NCI-H1417 (cell line): ENCODE measurements at places on chromosomes 16 and 17.
A peak's percentile ranks its signal among the peaks of the same experiment; 100 is the strongest.

DNA sequence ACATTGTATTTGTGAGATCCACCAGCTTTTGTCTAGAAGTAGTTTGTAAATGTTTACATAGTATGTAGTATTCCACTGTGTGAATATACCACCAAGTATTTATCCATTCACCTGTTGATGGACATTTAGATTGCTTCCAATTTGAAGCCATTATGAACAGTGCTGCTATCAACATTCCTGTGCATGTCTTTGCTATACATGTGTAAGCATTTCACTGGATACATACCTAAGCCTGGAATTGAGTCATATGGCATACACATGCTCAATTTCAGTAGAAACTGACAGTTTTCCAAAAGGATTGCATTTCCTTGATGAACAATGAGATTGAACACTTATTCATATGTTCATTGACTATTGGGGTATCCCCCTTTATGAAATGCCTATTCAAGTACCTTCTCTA lies 540.6 kb upstream of the SOX9 start:
- no peak for DNase-seq

GRCh38 chr17:1180958-1181752 lies 1.4 kb upstream of the ABR start:
- DNase-seq: peak; percentile 19

DNA sequence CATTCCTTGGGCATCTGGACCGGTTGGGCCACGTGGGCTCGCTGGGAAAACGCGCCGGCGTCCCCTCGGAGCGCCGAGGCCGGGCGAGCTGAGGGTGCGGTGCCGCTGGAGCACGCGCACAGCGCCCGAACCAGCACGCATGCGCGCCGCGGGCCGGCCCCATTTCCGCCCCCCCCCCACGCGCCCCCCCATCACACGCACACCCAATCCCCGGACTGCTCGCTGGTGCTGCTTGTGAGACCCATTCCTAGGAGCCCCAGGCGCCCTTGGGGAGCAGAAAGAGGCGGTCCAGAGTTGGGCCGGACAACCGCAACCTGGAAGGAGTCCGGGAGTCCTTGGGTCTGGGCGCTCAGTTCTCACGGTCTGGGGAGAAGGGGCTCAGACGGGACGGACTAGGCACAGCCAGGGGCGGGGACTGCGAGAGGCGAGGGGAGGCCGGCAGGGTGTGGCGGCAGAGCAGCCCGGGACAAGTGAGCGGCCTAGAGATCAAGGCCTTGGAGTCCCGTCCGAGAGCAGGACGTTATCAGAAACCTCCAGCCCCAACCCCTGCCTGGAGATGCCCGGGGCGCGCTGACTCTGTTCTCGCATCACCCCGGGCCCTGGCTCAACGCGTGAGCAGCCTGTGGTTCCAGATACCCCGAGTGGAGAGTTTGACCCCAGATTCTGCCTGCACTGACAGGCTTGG lies 6.0 kb upstream of the CBX8 start:
- DNase-seq: peak; percentile 65

DNA sequence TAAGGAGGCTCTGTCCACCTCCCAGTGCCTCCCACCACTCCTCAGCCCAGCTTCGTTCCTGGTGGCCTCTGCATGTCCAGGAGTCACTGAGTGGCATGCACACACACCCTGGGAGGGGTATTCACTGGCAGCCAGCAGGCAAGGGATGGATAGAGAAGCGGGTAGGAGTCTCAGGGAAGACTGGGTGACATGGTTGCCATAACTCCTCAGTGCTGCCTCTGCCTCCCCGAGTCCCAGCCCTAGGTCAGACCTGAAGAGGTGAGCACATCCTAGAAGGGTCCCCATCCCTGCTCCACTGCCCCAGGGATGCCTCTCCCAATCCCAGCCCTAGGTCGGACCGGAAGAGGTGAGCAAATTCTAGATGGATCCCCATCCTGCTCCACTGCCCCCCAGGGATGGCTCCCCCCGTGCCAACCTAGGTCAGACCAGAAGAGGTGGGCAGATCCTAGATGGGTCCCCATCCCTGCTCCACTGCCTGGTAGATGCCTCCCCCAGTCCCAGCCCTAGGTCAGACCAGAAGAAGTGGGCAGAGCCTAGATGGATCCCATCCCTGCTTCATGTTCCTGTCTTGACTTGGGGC lies 197.0 kb downstream of the IRF8 start:
- no peak for DNase-seq

- no peak for DNase-seq
Measured at GRCh38 chr17:67414559-67414958, 37.5 kb downstream of the PITPNC1 start.

GRCh38 chr16:6725634-6726331 lies 606.9 kb upstream of the RBFOX1 start:
- peak; percentile 0 for DNase-seq

GRCh38 chr17:80588702-80589383 lies 44.2 kb downstream of the RPTOR start:
- DNase-seq: no peak

GRCh38 chr17:49055181-49055927 lies 58.2 kb downstream of the IGF2BP1 start:
- DNase-seq: no peak

DNA sequence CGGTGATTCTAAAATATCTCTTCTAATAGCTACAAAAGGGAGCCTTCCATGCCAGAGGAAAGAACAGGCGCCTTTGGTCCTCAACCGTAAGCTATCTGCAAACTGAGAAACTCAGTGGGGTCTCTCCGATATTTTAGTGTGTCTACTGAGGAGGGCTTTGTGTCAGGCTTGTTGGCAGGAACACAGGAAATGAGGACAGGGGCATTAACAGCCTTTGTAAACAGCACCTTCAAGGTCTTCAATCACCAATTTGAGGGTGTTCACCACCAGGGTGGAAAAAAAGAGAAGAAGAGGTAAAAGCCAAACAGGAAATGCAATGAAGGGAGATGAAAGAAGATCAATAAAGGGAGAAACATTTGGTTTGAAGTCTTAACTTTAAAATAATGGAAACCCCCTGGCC lies 580.1 kb upstream of the SALL1 start:
- no peak for DNase-seq

DNA sequence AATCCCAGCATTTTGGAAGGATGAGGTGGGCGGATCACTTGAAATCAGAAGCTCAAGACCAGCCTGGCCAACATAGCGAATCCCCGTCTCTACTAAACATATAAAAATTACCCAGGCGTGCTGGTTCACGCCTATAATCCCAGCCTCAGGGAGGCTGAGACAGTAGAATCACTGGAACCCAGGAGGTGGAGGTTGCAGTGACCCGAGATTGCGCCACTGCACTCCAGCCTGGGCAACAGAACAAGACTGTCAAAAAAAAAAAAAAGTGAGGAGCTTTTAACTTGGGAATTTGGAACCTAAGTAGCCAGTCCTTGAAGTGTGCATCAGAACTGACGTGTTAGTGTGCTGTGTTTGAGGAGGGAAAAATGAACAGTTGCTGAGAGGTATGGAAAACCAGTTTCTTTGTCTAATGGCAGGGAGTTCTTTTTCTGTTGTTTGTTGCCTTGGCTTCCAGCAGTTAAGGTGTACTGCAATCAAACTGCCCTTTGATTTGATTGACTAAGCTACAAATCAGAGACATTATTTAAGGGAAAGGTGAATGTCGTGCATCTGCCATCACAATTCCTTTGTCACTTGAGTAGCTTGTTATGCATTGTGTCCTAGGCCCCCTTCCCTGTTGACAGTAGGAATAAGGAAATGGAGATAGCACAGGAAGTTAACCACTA lies 8.6 kb upstream of the DUSP14 start:
- DNase-seq: no peak

DNA sequence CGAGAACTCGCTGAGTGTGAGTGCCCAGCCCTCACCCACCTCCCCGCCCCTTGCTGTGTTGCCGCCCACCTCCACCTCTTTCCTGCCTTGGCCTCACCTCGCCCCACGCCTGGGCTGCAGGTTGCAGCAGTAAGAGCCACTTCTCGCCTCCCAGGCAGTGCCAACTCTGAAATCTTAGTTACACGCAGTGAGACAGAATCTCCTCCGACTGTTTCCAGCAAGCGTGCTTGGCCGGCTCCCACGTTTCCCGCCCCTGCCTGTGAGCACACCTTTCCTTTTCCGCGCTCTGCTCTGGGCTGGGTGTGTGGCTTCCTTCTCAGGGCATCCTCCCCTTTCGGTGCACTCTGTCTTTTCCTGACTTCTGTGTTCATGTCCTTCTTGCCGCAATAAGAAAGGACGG lies 5.7 kb downstream of the ENGASE start:
- peak; percentile 12 for DNase-seq

- no peak for DNase-seq
Measured at GRCh38 chr17:57541049-57541448, 204.1 kb downstream of the CCDC182 start.

- no peak for DNase-seq
Measured at GRCh38 chr17:6711081-6711674, 2.0 kb downstream of the SLC13A5 start.

DNA sequence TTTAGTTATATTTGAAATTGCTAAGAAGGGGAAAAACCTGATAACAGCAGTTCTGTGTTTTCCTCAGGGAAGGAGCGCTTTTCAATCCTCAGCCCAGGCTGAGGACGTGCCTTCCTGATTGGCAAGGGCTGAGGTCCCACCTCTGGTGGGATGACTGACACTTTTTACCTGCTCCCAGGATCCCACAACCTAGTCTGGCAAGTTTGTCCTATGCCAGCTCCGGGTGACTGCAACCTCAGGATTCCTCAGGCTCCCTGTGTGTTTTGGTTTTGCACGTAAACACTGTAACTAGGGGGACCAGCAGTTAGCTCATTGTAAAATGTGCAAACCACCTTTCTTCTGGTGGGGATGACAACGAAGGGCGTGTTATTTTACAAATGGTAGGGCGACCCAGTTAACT lies 7.5 kb downstream of the MARCHF10 start:
- DNase-seq: no peak

- no peak for DNase-seq
Measured at GRCh38 chr17:28573040-28573380, 1.7 kb upstream of the PIGS start.

DNA sequence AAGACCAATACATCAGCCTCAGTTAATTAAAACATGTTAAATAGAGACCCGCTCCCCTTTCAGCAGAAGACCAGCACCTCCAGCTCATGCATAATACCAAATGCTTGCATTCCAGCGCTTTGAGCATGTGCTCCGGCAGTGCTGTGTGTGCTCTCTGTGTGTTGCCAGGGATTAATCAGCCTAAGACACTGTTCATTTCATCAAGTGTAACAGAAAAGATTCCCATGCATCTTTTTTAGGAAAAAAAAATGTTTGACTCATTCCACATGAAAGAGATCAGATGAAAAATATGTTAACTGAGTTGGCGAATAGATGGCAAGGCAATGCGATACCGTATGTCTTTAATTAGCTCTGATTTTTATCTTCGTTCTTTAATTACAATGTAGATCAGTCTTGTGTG lies 187.6 kb downstream of the RPTOR start:
- DNase-seq: no peak

DNA sequence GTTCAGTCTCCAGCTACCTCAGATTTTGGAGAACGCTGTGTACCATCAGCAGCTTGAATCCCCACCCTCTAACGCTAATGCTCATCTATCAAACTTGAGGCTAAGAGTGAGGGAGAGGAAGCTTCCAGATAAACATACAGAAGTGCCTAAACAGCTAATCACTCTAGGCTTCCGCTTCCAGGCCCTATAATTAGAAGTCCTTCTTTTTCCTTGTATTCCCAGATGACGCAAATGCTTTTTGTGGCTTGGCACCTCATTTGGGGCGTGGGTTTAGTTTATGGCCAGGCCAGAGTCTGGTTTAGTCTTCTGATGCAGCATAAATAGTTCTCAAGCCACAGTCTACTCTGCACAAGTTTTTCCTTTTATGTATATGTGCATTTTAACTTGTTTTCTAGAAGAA lies 263.4 kb downstream of the BCAS3 start:
- peak; percentile 14 for DNase-seq

DNA sequence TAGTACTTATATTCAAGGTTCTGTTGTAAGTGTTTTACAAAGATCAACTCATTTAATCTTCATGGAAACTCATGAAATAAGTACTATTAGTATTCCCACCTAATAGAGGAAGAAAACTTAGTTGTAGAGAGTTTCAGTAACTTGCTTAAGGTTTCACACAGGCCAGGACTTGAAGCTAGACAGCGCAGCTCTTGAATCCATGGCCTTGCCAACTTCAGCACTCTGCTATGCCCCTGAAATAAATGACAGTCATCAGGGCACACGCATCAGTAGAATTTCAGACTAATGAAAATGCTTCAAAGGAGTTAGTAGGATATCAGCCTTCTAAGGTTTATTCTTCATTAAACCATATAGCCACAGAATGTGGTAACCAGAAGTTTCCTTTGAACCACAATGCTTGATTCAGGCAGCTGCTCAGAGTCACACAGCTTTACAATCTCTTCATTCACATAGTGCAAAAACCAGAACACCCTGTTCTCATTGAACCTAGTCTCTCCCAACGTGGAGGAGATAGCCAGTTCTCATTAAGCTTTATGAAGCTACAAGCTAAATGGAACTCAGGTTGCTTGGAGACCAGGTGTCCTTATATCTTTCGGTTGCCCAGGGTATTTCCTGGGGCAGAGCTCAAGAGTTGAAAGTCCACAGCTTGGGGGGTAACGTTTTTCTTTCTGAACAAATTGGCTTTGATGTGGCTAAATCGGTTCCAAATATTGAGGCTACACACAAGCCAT lies 39.7 kb downstream of the KCNJ2 start:
- no peak for DNase-seq

DNA sequence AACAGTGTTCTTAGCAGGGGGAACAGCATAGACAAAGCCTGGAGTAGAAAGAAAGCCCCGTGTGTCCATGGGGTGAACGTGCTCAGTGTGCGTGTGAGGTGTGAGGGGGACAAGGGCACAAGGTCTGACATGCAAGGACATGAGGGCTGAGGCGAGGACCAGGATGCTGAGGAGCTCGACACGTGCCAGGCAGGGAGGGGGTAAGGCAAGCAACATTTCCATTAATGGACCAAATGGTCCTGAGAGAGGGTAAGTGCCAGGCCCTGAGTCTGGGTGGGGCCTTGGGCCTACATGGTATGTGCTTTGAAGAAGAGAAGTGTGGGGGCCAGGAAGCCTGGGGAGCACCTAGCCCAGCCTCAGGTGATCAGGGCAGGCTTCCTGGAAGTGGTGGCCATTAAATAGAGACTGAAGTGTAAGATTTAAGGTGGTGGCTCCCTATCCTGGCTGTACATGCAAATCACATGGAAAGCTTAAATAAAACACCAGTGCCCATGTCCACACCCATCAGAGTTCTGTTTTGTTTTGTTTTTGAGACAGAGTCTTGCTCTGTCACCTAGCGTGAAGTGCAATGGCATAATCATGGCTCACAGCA lies 29.3 kb downstream of the ADCY7 start:
- no peak for DNase-seq
